ENCODE measurements at places on chromosomes 2 and 18.

GRCh38 chr18:68740966-68741365, 26.1 kb upstream of the TMX3 start:
- DNase-seq, result no peak

- DNase-seq, result no peak
These were observed 78.3 kb downstream of the MBP start for GRCh38 chr18:77054288-77054605.

GRCh38 chr2:7752291-7752690, 835.1 kb downstream of the RNF144A start:
- DNase-seq, result no peak

DNA sequence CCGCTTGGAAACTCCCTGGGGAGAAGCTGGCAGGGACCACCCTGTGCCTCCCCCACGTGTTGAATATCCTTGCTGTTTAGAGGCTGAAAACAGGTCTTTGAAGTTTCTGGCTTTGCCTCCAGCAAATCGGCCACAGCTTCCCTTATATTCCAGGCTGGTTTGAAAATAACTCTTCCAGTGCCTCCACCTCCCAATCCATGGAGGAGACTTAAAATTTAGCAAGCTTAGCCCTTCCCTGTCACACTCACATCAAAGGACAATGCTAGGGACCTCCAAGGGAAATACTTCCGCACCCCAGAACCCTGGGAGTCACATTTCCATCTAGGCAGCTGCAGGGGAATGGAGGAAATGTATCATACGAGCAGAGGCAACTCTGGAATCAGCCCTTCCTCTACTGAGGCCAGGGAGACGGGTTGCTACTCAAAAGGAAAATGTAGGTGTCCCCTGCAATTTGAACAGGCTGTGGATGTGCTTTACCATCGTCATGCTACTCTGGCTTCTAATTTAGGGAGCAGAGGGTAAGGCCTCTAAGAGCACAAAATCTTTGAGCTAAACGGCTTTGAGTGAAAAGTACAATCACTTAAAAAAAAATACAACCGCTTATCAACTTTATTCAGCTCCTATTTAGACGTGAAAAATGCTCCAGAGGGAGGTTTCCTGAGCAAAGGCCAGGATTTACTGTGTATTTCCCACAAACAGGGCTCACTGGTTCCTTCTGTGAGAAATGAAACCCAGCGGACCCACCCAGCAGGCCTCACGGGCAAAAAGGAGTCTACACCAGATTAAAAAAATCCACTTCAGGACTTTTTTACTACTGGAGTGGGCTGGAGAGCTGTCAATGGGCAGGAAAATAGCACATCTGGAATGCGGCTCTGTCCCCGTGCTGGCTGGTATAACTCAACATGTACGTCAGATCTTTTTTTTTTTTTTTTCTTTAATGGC, 49.4 kb upstream of the PKDCC start:
- DNase-seq, result no peak

DNA sequence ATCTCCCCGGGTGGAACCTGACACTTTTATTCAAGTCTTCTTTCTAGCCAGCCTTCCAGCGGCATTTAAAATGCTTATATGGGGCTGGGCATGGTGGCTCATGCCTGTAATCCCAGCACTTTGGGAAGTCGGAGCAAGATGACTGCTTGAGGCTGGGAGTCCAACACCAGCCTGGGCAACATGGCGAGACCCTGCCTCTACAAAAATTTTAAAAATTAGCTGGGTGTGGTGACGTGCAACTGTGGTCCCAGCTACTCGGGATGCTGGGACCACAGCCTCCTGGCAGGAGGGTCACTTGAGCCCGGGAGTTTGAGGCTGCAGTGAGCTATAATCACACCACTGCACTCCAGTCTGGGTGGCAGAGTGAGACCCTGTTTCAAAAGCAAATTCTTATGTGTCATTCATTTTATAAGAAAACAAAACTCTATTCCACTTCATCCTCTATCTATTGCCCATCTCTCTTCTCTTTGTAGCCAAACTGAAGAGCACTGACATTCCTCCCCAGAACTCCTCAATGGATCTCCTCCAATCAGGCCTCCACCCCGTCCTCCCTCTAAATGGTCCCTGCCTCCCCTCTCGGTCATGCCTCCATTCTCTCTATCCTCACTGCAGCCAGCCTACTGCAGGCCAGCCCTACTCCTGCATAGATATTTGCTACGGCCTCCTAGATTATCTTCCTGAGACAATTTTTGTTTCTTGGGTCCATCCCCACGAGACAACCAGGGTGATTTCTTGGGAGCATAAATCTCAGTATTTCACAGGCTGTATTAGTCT, 18.0 kb upstream of the RHOB start:
- DNase-seq, result no peak

GRCh38 chr2:131673400-131674173, 145.9 kb downstream of the CCDC74A start:
- peak; percentile 83 for DNase-seq

DNA sequence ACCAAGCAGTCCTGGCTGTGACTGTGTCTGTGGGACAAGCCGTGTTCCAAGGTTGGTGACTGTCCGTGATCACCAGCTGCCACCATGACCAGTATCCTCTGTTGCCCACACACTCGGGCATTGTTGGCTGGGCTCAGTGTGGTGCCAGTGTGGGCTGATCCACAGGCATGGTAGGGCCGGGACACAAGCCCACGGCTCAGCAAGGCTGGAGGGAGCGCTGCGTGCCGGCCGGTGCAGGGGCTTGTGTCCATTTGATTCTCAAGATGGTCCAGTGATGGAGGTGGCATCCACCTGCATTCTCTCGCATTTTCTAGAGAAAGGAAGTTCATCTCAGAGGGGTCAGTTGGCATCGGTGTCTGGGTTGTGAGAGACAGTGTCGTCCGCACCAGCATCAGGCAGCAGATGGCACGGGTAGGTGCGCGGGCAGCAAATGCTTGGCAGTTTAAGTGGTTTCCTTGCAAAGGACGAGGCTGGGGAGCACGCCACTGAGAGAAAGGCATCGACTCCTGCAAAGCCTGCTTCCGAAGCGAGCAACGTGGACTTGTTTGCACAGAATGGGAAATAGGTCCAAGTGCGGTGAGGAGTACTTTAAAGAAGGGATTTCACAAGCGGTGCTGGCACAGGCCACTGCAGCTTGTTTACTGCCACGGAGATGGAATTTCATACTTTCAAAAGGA, 20.9 kb downstream of the TWIST2 start:
- no peak for DNase-seq

DNA sequence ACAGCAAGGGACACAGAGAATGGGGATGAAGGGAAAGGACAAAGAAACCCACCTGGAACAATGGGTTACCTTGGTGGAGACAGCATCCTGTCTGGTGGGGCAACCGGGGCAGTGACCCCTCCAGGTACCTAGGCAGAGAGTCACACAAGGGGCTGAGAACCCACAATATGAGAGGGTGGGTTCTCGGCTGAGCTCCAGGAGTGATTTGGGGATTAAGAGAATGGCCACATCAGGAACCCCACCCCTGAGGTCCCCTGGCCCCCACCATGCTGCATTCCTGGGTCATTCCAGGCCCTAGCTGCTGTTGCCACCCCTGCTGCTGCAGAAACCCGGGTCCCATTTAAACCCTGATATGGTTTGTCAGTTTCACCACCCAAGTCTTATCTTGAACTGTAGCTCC, 172.3 kb downstream of the RTP5 start:
- DNase-seq, result no peak

- DNase-seq, result no peak
These were observed 19.3 kb upstream of the ALK start for GRCh38 chr2:29940706-29941105.

- no peak for DNase-seq
These were observed 3.4 kb downstream of the ZEB2 start for GRCh38 chr2:144516411-144516980.

DNA sequence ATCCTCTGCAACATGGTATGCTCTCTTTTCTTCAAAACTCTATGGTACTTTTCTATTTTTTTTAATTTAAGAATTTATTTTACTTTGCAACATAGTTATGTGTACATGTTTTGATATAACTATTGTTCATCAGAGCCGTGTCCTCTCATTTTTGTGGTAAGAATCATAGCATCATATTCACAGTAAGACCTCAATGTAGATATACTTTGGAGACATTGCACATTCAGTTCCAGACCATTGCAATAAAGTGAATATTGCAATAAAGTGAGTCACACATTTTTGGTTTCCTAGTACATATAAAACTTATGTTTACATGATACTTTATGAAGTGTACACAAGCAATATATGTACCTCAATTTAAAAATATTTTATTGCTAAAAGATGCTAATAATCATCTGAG, 22.7 kb upstream of the LINC00305 start:
- DNase-seq, result no peak

GRCh38 chr18:79862562-79862961, 64.8 kb downstream of the KCNG2 start:
- no peak for DNase-seq

GRCh38 chr2:37422816-37423215, 78.4 kb downstream of the QPCT start:
- DNase-seq, result no peak

DNA sequence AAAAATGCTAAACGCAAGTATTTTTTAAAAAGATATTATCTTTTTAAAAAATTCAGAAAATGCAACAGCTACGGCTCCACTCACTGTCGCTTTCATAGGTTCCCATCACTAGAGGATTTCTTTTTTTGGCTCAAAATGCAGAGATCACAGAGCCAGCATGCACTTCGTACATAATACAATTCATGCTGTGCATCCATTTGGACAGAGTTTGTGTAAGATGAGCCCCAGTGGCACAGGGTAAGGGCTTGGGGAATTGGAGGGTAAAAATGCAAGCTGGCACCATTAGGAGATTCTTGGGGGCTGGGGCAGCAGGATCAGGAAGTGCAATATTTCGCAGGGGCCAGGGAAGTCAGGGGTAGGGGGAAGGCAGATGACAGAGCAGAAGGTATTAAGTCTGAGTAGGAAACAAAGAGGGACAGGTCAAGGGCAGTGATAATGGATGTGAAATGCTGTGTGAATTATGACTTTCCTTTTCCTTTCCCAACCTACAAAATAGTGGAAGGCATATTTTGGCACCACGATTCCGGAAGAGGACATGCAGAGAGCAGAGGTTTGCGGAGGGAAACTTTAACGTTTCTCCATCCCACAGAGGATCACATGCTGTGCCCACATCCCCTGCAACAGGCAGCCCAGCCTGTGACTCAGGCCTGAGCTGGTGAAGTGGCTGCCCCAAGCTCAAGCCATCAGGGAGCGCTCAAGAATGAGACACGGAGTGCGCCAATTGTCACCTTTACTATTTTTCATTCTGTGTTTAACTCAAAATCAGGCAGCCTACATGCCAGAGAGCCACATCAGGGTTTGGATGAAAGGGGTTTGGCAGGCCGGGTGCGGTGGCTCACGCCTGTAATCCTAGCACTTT, 4.7 kb downstream of the CAPG start:
- DNase-seq, result no peak

- no peak for DNase-seq
These were observed 17.7 kb upstream of the NFE2L2 start for GRCh38 chr2:177282181-177282641.

GRCh38 chr2:112529757-112530156, 12.5 kb upstream of the POLR1B start:
- no peak for DNase-seq

- DNase-seq, result no peak
These were observed 25.9 kb downstream of the GCG start for GRCh38 chr2:162126111-162126519.

DNA sequence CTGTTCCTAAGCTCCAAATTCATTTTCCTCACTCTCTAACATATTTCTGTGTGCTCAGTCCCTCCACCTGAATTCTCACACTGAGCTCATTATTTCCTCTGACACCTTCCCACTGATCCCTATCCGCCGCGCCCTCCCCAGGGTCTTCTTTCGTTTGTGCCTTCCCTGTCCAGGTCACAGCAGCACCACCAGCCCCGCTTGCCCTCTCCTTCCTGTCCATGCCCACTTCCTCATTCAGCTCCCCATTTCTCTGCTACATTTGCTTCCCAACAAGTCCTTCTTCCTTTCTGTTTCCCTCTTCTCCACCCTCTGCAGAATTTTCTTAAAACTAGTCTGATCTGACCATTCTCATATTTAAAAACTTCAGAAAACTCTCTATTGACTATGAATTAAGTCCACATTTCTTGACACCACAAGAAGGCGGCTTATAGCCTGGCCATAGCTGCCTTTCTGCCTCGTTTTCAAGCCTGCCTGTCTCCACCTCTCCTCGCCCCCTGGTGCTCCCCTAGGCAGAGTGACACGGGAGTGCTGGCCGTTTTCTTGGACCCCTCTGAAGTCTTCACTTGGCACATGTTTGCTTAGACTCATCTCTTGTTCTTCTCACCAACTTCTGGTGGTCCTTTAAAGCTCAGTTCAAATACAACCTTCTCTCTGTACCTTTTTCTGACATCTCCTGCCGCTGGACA, 138.7 kb upstream of the BOD1L2 start:
- no peak for DNase-seq

GRCh38 chr18:61870151-61870550, 22.7 kb downstream of the RNF152 start:
- no peak for DNase-seq

DNA sequence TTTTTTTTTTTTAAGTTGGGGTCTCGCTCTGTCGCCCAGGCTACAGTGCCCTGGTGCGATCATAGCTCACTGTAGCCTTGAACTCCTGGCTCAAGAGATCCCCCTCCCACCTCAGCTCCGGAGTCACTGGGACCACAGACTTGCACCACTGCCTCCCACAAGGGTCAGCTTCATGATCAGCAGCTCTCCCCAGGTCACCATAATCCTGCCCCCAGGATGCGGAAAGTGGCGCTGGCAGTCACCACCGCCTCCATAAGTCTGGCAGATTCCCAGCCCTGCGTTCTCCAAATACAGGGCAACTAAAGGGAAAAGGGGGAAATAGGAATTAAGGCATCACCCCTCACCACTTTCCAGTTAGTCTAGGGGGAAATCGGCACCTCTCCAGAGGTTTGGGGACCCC, 5.2 kb upstream of the ARID5A start:
- peak; percentile 77 for DNase-seq

DNA sequence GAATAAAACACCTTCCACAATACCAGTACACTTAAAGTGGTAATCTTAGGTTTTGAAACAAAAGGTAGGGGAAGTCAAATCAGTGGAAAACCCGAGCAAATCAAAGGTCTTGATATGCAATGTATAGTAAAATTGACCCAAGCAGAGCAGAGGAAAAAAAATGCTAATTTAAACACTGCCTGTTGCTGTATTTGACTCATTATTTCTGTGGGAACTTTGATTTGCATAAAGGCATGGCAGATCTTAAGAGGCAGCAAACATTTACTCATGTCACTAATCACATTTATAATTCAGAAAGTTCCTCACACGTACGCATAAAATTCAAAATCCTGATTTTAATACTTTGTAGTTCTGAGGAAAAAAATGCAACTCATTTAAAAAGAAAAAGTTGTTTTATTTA, 64.4 kb downstream of the IKZF2 start:
- no peak for DNase-seq

GRCh38 chr2:148926291-148926961, 51.4 kb downstream of the KIF5C start:
- no peak for DNase-seq

- no peak for DNase-seq
These were observed 27.5 kb upstream of the POLE4 start for GRCh38 chr2:74930811-74931486.

GRCh38 chr2:124983595-124983994, 958.5 kb downstream of the CNTNAP5 start:
- no peak for DNase-seq
